Thoracic aorta (tissue), 2 donors: ENCODE measurements at places on chromosomes 7 and 10.

DNA sequence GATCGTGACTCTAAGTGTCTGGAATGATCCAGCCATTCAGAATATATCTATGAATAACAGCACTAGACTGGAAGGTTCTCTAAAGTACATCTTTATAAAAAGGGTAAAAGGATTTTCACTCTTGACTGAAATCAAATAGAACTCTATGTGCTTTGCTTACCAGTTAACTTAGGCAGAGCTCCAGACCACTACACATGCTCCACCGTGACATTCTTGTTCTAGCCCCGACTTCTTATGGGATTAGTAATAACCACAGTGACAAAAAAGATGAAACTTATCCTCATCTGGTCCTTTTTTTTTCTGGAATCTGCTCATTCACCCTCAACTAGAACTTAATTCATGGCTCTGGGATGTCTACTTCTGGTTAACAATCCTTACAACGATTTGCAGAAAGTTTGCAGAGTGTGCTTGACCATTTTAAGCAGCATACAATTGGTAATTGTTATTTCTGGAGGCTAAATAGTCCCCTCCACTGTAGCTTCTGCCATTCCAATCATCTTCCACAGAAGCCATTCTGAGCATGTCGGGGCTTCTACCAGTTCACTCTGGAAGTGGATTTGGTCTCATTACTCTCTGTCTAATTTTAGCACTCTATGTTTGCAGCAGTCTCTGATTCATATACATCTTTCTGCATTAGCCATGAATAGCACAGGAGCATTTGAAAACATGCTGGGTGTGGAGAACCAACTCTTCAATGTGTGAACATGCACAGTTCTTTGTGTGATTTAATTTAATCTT, 163.7 kb upstream of the CDC14C start:
- DNase-seq = no peak

GRCh38 chr7:135718794-135719437, 9.1 kb downstream of the SLC13A4 start:
- DNase-seq = no peak

- no peak for DNase-seq
Measured at GRCh38 chr7:94396596-94396995, 1.9 kb downstream of the COL1A2 start.

DNA sequence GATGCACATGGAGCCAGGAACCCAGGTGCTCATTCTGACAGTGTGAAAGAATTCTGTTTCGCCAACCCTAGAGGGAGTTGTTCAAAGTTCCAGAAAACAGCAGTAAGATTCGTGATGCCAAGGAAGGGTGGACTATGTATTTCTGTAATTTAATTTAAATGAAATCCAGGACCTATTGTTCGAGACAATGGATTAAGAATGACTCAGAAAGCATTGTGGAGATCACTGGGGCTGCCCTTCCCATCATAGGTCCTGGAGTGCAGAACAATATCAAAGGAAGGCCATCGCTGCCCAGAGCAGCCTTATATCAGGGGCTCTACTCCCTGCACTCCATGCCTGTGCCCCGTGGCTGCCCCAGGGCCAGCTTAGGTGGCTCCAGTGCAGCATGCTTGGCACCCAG, 32.1 kb upstream of the CALD1 start:
- DNase-seq = no peak

DNA sequence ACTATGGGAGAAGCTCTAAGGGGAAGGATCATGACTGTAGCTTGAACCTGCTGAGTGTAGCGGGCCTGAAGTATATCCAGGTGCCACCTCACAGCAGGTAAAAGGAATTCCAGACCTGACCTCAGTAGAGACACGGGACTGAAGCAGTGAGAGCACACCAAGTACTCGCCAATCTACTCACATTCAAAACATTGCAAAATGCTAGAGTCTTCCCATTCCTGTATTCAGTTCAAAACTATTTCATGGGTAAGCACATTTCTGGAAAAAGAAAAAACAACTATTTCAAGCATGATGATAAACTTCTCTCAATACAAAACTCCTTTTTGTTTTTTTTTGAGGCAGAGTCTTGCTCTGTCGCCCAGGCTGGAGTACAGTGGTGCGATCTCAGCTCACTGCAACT, 121.9 kb upstream of the AUTS2 start:
- no peak for DNase-seq

DNA sequence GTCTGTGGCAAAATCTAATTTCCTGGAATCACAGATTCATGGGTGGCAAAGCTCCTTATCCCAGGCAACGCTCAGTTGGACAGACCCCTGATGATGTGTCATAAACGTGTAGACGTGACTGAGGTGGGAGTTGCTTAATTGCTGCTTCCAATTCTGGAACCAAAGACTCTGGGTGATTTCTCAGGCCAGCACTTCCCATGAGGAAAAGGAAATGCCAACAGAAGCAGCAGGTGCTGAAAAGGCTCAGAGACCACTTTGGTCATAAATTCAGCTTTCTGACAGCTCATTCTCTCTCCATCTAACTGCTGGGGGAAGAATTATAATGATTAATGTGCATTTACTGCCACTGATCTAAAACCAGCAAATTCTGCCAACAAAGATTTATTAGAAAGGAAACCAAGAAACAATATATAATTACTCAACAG, 88.7 kb downstream of the OSBPL3 start:
- no peak for DNase-seq

GRCh38 chr7:158430308-158431034, 157.2 kb downstream of the PTPRN2 start:
- DNase-seq = no peak

GRCh38 chr7:41918597-41918996, 215.7 kb upstream of the INHBA start:
- DNase-seq = no peak

DNA sequence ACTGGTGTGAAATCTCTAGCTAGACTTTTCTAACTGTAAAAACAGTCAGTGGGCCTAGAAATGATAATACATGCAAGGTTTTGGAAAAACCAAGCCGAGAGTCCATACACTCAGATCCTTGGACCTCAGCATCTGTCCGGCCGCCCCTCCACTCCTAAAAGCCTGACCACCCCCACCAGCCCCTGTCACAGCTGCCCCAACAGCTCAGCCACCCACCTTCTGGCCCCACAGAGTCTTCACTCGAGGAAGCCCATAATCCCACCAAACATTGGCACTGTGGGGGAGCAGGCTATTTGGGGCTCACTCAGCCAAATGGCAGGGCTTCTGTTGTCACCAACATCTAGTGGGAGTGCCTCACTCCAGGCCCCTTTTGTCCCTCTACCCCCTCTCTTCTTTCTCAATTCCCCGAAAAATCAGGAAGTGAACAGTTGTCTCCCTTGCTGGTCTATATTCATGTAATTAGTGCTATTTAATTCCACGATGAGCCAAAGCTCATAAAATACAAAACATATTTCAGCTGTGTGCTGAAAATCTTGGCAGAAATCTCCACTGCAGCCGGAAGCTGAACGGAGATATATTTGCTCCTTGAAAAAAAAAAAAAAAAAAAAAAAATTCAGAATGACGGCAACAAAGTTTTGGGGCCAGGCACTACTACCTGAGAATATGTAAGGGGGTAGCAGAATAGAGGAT, 55.5 kb downstream of the PLXNA4 start:
- no peak for DNase-seq

DNA sequence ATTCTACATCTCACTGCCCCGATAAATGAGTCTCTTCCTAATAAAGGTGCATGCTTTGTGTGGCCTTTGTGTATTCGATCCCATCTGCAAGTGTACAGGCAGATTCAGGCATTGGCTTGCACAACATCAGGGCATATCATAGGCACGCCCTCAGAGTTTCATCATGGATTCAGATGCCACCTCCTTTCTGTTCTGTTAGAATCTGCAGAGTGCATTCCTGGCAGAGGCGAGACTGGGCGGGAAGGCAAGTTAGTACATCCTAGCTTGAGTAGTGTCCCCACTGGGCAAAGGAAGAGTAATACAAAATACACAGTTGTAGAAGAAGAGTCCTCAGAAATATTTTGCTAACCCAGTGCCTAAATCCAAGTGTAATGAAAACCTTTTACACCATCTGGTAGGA, 346.5 kb upstream of the GALNT17 start:
- DNase-seq = no peak

DNA sequence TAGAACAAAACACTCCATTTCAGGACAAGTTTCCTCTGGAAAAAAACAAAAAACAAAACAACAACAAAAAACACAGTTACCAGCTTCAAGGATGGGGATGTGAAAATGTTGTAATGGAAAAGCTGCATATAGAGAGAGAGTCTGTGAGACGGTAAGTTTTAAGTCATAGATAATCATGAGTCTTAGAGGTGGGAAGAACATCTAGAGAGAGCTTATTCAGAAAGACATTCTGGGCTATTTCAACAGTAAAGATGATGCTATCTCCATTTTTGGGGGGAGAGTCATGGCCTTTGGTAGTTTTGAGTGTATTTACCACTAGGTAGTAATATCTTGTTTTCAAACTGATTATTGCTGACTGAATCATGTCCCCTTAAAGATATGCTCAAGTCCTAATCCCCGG, 23.3 kb upstream of the INPP5F start:
- DNase-seq = no peak

GRCh38 chr7:25389489-25390106, 161.3 kb upstream of the NPVF start:
- no peak for DNase-seq

GRCh38 chr7:25846722-25847121, 305.3 kb upstream of the NFE2L3 start:
- DNase-seq = no peak

GRCh38 chr7:128859232-128860157, 3.2 kb upstream of the ATP6V1F start:
- no peak for DNase-seq

DNA sequence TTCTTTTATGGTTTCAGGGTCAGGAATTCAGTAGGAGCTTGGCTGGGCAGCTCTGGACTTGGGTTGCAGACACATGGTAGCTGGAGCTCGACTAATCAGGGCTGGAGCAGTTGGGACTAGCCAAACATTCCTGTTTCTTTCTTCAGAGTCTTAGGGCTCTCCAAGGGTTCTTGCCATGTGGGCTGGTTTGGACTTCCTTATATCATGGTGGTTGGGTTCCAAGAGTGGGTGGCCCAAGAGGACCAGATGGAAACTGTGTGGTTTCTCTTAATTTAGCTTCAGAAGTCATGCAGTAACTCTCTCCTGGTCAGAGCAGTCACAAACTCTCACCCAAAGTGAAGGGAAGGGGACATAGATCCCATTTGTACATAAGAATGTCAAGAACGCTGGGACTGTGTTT, 270.1 kb upstream of the FZD1 start:
- DNase-seq = no peak

DNA sequence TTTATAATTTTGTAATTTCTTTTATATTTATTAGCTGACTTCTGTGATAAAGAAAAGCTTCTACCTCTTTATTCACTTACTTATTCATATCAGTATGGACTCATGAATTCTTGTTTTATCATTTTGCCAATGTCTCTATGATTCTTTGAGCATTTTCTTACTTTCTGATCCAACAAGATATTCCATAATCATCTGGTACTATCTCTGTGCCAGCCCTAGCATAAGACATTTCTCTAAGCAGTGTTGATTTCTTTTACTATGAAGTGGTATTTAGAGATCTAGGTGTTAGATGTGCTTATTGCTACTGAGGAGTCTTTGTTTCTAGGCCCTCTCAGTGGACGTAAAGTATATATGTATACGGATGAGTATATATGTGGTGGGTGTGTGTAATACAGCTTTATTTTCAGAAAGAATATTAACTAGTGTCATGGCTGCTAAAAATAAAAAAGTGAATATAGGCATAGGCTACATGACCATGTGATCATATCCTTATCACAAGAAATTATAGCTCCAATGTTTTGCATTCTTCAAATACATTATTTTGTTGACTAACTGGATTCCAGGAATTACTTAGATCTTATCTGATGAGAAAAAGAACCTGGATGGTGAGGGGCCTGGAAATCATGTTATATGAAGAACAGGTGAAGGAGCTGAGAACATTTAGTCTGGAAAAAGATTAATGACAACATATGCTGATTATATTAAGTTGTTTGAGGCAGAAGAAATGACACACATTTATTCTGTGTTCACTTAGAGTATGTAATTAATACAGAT, 13.1 kb downstream of the PHTF2 start:
- no peak for DNase-seq

- DNase-seq = no peak
Measured at GRCh38 chr7:25179325-25179724, 49.0 kb downstream of the NPVF start.

DNA sequence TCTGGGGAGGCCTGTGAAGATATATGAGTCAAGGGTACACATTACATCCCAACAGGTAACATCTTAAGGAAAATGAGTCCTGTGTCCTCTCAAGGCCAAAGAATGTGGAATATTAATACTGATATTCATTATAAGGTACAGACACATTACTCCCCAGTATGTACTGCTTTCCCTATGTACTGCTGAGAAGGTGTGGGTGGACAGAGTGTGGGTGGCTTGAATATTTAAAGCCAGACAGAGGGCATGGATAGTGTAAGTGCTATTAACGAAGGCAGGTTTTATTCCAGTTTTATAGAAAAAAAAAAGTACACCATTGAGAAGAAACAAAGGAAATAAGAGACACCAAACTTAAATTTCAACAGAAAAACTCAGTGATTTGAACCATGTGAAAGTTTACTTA, 1054.4 kb downstream of the XPNPEP1 start:
- DNase-seq = no peak

DNA sequence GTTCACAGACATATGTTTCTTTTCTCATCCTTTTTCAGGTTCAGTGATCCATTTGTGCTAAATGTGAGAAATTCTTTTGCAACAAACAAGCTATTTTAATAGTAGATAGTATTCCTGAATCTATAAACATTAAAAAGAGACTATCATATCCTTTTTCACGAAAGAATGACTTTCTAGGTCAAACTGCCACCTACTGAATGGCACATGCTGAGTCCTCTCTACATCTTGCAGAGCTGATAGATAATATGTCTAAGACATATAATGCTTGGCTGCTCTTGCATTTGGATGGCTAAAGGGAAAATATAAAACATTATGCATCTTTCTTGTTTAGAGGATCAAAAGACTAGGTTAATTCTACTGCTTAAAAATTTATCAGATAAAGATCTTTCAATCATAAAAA, 114.1 kb upstream of the SLC26A5 start:
- DNase-seq = no peak

- DNase-seq = no peak
Measured at GRCh38 chr7:155594961-155595366, 48.6 kb upstream of the CNPY1 start.

DNA sequence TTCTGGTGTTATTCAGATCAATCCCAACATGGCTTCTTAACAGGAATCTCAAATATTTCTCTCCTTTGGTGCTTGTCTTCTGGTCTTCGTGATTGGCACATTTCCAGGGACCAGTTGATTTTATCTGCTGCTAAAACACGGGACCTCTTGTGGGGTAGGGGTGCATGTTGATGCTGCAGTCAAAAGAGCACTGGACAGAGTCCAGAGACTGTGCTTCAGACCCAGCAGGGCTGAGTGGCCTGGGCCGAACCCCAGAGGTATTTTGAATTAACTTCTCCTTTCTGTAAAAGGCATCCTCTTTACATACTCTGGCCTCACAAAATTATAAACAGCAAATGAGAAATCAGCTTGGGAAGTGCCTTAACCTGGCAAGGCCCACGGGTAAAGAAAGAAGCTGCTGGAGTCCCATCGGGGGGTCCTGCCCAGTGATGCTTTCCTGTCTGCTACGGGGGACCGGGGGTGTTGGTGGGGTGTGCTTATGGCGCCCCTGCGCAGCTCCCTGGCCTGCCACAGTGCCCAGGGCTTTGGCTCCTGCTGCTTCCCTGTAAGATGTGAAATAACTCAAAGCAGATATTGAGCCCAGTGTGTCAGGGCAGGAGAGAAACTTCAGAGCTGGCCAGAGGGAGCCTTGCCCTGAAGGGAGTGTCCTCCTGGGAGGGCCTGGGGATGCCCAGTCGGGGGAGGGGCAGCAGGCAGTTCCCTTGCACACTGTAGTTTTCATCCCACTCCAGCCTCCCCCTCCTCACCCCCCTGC, 230.5 kb downstream of the TCF7L2 start:
- DNase-seq = no peak

- no peak for DNase-seq
Measured at GRCh38 chr10:82313401-82313800, 438.4 kb downstream of the NRG3 start.
